ENCODE measurements at places on chromosomes 13 and 19.
A peak's percentile ranks its signal among the peaks of the same experiment; 100 is the strongest.

GRCh38 chr13:111512707-111513106 lies 192.3 kb downstream of the TEX29 start:
- DNase-seq = no peak

- DNase-seq = no peak
Observed at GRCh38 chr19:38975861-38976271, 324 bp upstream of the FBXO17 start.

DNA sequence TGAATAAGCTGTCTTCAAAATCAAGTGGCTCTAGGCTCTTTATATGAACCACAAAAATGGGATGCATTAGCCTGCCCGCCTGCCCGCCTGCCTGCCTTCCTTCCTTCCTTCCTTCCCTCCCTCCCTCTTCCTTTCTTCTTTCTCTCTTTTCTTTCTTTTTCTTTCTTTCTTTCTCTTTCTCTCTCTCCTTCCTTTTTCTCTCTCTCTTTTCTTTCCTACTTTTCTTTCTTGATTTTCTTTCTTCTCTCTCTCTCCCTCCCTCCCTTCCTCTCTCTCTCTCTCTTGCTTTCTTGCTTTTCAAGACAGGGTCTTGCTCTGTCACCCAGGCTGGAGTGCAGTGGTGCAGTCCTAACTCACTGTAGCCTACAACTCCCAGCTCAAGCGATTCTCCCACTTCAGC lies 26.9 kb downstream of the F2RL3 start:
- no peak for DNase-seq

DNA sequence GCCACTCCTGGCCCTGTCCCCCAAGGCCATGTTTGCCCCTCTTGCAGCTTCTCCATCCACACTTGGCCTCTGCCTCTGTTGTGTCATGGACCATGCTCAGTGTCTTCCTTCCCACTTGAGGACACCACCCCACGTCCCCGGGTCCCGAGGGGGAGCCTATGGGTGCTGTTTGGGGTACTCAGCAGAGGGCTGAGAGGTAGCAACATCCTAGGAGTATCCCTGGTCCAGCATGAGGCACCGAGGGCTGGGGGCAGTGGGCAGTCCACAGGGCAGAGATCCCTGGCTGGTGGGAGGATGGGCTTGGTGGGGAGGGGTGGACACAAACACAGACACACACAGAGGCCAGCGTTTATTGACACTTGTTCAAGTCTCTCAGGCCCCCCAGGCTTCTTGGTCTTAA lies 1.7 kb downstream of the COX7A1 start:
- DNase-seq = no peak

- DNase-seq = no peak
Observed at GRCh38 chr13:77579959-77580358, 44.5 kb downstream of the SCEL start.

DNA sequence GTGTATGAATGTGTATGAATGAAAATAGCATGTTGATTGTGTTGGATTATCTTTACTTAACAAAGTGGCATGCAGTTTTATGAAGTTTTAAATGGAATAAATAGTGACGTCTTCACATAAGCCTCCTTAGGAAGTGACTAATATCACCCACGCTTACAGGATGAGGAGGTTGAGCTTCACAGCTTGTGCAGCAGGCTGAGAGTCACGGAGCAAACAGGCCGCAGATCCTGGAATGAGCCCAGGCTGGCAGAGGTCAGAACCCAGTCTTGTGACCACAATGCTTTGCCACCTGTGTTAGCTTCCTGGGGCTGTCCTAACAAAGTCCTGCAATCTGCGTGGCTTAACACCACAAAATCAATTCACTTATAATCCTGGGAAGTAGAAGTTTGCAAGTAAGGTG lies 20.8 kb downstream of the LAIR2 start:
- DNase-seq = peak; percentile 50

DNA sequence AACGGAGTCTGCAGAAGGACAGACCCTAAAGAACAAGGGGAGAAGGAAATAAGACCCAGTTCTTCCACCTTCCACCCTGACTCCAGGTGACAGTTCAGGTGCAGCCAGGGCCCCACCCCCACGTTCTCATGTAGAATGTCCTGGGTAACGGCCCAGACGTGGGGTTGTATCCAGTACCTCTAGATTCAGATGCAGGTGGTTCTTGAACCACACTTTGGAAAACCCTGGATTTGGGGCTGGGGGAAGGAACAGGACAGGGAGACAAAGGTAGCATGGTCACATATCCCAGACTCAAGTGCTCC lies 2.2 kb downstream of the DMPK start:
- DNase-seq = no peak

- DNase-seq = no peak
Observed at GRCh38 chr13:68304286-68304893, 1074.3 kb upstream of the PCDH9 start.

DNA sequence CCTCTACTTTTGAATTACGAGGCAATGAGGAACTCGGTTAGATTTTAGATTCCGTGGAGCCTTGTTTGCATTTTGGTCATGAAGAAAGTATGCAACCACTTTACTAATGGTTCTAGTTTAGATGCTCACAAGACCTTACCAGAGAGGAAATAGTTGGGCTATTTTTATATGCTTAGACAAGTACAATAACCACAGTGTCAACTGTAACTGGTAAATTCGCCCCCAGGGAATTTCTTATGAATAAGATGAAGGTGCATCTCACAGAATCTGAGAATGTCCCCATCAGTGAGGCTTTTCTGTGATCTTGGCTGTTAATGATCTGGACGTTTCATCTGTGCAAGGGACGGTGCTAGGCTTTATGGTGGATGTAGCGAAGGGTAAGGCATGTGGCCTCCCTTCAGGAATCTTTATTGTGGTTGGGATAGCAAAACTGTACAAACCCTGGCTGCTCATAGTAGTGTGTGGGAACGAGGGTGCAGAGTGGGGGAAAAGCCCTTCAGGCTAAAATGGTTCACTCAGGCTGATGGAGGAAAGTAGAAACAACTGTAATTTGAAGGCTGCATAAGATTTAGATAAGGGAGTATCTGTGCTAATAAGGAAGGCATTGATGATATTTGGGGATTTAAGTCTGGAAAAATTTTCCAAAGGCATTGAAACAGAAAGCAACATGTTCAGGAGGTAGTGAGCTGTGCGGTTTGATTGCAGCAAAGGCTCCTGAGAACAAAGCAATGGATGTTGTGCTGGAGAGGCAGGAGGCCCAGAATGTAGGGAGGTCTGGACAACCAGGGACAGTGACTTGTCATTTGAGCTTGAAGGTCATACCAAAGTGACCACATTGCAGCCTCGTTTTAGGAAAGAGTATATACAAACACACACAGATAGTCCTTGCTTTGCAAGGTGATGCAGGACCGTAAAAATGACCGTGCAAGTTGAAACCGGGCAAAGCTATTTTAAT lies 28.4 kb downstream of the UBAC2 start:
- DNase-seq = peak; percentile 56

DNA sequence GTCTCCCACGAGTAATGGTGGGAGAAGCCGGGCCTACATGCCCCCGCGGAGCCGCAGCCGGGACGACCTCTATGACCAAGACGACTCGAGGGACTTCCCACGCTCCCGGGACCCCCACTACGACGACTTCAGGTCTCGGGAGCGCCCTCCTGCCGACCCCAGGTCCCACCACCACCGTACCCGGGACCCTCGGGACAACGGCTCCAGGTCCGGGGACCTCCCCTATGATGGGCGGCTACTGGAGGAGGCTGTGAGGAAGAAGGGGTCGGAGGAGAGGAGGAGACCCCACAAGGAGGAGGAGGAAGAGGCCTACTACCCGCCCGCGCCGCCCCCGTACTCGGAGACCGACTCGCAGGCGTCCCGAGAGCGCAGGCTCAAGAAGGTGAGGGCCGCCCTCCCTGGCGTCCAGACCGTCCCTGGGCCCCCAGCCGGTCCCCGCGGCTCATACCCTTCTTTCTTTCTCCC lies 1.4 kb upstream of the USF2 start:
- peak; percentile 65 for DNase-seq

Data from GM06990 (cell line).